ENCODE measurements at places on chromosomes 4 and X.

- DNase-seq: no peak
Observed at GRCh38 chr4:123995936-123996335, 599.3 kb downstream of the SPRY1 start.

DNA sequence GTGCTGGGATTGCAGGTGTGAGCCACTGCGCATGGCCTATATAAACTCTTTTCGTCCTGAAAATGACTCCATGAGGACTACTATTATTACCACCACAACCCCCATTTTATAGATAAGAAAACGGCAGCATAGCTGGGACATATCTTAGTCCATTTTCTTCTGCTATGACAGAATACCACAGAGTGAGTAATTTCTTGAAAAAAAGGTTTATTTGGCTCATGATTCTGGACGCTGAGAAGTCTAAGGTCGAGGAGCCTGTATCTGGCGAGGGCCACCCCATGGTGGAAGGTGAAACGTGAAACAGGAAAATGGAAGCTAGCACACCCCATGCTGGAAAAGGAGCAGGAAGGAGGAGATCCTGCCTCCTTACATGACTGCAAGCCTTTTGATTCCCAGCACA, 68.9 kb downstream of the SMIM20 start:
- DNase-seq: no peak

DNA sequence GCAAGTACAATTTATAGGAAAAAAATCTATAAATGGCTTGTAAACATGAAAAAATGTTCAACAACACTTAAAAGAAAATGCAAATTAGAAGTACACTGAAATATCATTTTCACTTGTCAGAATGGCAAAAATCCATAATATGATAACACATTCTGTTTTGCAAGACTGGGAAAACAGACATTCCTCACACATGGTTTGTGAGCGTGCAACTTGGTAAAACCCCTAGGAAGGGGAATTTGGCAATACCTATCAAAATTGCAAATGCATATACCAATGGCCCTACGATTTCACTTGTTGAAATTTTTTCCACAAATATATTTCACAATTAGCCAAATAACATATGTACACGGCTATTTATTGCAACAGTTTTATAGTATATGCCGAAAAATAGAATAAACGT, 31.4 kb downstream of the TBC1D9 start:
- DNase-seq: no peak

- DNase-seq: no peak
Observed at GRCh38 chr4:165793236-165793635, 79.8 kb upstream of the TLL1 start.

GRCh38 chr4:10599574-10599973, 85.0 kb downstream of the CLNK start:
- DNase-seq: no peak

DNA sequence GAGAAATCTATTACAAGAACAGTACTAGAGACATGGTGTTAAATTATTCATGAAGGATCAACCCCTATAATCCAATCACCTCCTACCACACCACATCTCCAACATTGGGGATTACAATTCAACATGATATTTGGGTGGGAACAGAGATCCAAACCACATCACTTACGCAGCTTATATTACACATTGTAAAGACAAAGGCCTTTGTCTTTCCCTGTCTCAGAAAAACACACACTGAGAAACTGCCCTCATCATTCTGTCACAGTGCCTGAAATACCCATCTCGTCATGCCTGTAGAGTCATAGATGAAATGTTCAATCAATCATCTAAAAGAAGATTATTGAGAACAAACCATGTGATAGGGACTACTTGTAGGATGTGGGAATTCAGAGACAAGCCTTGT, 558.8 kb upstream of the GRIA3 start:
- DNase-seq: no peak

DNA sequence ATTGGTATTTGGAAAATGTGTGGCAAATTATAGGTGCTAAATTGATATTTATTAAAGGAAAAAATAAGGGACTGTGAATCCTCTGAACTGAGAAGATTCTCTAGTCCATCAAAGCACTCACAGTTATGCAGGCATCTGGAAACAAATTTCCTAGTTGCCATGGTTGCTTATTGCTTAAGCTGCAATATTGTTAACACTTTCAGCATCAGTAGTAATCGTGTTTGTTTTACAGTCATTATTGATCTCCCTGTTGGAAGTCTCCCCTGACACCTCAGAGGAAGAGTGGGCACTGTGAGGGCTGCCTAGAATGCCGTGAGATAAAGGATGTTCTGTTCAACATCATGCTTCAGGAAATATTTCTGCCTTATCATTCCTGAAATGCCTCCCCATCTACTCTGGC, 2004.3 kb upstream of the ADGRL3 start:
- DNase-seq: no peak

DNA sequence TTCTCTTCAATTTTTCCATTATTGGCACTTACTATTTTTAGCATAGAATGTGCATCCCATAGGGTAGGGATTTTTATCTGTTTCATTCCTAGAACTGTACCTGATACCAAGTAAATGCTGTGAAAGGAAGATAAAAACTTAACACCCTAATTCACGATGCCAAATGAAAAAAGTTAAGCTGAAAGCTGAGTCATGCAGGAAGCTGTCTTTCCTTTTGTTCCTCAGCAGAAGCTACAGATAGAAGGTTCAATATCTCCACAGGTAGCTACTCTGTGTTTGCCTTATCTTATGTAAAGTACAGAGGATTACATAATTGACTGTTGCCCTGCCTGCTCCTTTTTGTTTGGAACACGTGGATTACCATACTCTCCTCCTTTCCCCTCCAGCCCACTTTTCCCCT, 77.0 kb downstream of the LRP2BP start:
- no peak for DNase-seq

DNA sequence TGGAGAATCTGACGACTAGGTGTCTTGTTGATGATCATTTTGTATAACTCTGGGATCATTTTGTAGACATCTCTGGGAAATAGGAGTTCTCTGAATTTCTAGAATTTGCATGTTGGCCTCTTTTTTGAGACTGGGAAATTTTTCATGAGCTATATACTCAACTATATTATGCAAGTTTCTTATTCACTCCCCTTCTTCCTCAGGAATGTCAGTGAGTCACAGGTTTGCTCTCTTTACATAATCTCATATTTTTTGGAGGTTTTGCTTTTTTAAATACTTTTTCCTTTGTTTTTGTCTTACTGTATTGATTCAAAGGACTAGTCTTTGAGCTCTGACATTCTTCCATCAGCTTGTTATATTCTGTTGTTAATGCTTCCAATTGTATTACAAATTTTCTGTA, 1324.2 kb downstream of the TECRL start:
- no peak for DNase-seq

GRCh38 chrX:113868711-113869110, 715.2 kb upstream of the HTR2C start:
- no peak for DNase-seq

DNA sequence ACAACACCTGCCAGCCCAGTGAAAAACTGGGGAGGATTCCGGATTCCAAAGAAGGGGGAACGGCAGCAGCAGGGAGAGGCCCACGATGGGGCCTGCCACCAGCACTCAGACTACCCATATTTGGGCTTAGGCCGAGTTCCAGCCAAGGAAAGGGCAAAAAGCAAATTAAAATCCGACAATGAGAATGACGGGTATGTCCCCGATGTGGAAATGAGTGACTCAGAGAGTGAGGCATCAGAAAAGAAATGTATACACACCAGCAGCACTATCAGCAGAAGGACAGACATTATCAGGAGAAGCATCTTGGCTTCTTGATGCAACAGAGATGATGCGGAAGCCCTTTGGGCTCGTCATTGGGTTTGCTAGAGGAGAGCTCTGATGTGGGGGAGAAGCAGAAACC, 62.4 kb downstream of the JADE1 start:
- DNase-seq: no peak

GRCh38 chr4:94804650-94805049, 46.9 kb downstream of the BMPR1B start:
- no peak for DNase-seq

- DNase-seq: no peak
Observed at GRCh38 chr4:76626686-76627465, 191.8 kb downstream of the SHROOM3 start.

GRCh38 chr4:121960818-121961217, 9.0 kb upstream of the TRPC3 start:
- DNase-seq: no peak

- DNase-seq: no peak
Observed at GRCh38 chrX:19981947-19982346, 8.9 kb downstream of the BCLAF3 start.

GRCh38 chr4:147037069-147037468, 91.4 kb upstream of the TTC29 start:
- no peak for DNase-seq

DNA sequence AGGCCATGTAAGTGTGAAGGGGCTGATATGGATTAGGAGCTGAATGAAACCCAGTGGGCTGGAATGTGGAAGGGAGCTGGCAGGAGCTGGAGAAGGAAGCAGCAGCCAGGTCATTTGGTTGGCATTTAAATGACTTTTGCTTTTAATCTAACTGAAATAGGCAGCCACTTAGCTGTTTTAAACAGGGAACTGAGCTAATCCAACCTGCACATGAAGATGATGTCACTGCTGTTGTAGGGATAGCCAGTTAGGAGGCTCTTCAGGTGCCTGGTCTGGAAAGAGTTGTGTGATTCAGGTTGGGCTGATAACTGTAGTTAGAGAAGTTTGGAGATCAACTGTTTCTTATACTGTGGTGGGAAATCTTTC, 122.4 kb downstream of the PALLD start:
- no peak for DNase-seq

GRCh38 chr4:155582971-155583437, 83.6 kb upstream of the GUCY1A1 start:
- no peak for DNase-seq

DNA sequence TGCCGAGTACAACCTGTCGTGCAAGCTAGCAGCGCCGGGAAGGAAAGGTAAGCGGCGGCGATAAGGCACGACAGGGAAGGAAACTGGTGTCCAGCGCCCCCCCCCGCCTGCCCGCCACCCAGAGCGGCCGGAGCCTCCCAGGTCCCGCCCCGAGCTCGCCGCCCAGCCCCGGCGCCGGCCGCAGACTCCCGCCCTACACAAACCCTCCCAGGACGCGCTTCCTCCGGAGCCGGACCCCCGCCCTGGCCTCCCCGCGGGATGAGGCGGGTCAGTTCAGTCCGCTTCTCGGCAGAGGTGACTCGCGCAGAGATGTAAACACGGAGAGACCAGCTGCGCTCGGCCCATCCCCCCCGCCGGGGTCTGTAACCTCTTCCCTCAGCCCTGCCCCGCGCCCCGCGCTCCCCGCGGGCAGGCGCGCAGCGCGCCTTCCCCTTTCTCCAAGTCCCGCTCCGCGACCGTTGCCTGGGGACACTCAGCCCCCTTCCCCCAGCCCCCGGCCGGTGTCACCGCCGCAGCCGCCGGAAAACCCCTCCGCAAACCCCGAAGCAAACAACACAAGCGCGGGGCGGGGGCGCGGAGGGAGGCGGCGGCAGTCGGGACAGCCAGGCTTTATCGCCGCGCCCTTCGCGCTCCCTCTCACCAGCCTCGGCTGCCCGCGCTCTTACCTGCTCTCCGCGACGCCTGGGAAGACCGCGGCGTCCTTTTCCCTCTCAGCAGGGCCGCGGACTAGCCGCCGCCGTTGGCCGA, 543 bp downstream of the ELF2 start:
- peak; percentile 91 for DNase-seq

DNA sequence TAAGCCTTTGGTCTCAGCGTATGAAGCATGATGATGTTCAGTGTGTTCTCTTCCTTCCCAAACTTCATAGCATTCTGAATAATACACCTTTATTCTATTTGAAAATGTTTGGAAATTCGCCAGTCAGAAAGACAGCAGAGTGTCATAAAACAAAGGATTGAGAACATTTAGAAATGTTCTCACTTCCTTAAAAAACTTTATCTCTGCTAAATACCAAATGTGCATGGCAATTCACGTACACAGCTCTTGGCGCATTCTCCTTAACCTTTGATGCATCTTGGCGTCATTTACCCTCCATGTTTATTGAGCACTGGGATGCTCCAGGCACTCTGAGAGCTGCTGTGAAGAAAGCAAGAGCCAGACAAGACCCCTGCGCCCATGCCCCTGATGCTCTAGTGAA, 7.2 kb upstream of the IRF2 start:
- no peak for DNase-seq

DNA sequence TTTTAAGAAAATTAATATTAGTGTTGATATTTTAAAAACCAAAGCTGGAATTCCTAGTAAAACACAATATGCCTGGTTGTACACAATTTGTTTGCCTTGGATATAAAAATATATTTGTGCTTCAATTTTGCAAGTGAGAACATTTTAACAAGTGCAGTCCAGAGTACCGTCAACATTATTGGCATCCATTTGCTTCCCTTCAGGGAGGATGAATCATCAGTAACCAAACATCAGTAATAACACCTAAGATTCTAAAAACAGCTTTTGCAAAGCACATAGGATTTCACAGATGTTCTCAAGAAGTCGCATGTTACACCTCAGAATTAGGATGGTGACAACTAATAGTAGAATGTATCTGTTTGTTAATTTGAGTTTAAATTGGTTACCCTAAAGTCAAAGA, 262.6 kb upstream of the BMP3 start:
- DNase-seq: no peak

DNA sequence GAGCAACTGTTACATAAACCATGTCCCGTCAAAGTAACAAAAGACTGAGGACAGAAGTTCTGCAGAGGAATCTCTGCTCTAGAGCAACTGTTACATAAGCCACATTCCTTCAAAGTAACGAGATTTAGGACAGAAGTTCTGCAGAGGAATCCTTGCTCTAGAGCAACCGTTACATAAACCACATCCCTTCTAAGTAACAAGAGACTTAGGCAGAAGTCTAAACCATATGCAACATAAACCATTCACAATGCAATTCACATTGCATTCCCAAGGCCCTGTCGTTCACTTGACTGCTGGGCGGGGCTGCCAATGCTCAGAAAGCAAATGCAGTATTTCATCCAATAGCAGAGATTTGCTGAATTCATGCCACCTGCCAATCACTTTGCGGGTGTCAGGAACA, 124.4 kb upstream of the PUDP start:
- DNase-seq: no peak

DNA sequence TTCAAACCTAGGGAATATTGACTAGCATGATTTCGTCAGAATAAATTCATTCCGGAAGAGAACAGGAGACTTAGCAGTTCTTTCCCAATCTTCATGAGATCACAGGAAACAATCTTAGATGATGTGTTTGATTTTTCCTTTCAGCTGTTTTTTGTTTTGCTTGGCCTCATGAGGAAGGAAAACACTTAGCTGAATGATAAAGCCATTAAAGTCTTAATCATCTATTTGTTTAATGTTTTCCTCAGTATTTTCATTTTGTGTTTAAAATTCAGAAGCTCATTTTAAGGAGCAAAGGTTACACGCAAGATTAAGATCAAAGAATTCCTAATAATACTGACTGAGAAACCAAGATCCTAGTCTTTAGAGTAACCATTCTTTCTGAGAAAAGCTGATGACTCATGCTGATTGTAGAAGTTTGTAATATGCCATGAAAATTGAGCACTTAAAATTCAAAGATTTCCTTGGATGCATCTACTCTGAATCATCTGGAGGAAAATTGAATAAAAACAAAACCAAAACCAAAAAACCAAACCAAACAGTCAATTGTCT, 15.4 kb upstream of the TBC1D19 start:
- no peak for DNase-seq

- no peak for DNase-seq
Observed at GRCh38 chrX:131308980-131309379, 19.9 kb upstream of the IGSF1 start.

Measured in WTC11 (cell line).